Stimulated activated CD8-positive, alpha-beta memory T cell treated with anti-CD3 and anti-CD28 coated beads, Interleukin-4, amount 100 ng/mL, for 1 hour (primary cell): ENCODE measurements at places on chromosomes 5 and 9.

GRCh38 chr5:32504989-32505596 is 60.6 kb upstream of the ZFR start:
- no peak for DNase-seq

DNA sequence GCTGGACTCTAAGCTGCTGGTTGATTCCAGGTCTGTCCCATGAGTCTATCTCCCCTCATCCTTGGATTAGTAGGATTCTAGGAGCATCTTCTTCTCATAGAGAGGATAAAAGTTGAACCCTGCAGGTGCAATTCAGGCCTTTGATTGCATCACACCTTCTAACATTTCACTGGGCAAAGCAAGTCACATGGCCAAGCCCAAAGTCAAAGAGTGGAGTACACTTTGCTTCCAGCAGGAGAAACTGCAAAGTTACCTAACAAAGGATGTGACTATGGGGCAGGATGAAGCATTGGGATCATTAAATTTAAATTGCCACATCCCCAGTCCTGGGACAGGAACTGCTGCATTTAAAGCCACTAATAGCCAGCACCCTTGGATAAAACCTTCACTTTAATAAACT is 51.0 kb upstream of the EGFLAM start:
- no peak for DNase-seq

DNA sequence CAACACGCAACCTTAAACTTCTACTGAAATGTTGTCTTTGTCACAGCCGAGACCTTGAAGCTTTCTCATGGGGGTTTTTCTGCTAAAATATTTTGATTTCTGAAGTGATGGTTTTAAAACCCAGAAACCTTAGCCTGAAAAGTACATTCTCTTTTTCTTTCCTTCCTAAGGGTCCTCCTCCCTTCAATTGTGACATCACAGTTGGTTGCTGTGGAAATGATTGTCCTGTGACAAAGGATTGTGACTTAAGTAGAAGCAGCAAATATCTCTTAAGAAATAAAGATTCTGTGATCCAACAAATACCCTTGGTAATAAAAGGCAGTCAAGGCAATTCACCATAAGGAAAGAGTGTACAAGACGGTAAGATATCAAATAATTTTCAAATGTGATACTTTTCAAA is 125.2 kb downstream of the SEMA6A start:
- DNase-seq: no peak

- DNase-seq: no peak
Measured at GRCh38 chr5:108344103-108344822, 37.6 kb downstream of the FBXL17 start.

DNA sequence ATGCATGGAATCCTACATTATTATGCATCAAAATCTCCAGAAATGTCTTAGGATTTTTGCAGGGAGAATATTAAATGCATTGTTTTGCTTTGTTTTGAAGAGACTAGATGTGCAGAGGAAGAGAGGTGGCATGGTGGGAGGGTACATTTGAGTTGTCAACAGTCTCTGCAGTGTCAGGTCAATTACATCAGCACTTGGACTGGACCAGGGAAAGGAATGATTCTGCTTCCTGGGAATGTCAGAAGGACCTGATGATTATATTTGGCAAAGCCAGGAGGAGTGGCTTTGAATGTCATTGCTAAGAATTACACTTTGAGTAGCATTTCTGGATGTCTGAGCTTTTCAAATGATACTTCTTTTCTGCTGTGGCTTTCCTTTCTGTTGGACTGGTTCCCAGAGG is 17.5 kb upstream of the TMEFF1 start:
- DNase-seq: no peak

GRCh38 chr9:30036558-30036957 is 2347.9 kb upstream of the ACO1 start:
- no peak for DNase-seq

- no peak for DNase-seq
Measured at GRCh38 chr9:127149463-127150390, 27.3 kb upstream of the ANGPTL2 start.

DNA sequence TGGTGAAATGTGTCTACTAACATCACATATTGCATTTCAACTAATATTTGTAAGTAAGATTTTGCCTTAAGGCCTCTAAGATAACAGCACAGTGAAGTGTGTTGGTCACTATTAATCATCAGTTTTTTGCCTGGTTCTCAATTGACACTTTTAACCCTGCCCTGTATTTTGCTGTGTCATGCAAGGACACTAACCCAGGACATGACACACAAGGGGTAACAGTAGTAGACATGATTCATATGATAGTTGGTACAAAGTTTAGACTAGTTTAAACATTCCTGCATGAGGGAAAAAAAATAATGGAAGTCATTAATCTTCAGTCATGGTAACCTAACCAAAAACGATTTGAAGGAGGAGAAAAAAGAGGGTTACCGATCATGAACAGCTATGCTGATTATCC is 207.0 kb downstream of the DEPDC1B start:
- no peak for DNase-seq

- DNase-seq: no peak
Measured at GRCh38 chr5:71778678-71779276, 59.7 kb downstream of the CARTPT start.

DNA sequence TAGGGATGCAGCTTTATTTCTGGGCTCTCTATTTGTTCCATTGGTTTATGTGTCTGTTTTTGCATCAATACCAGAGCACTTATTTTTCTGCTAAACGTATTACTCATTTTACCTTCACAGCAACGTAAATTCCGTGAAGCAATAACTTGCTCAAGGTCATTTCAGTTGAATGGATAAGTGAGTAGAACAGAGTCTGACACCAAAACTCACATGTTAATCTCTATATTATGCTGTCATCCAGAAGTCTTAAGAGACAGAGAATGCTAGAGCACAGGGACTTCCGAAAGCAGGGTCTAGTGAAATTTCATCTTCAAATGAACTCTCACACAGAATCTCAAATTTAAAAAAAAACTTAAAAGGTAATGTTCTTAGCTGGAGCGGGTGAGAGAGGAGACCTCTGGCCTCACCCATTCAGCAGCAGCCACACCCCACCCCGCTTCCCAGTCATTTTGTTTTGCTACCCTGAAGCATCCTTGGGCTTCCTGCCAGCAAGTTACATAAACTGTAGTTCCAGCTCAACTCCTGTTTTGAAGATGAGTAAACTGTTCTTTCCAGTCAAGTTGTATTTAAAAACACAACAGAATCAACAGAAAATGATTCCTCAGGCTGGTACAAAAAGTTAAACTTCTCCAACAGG is 69.3 kb downstream of the TRIM36 start:
- DNase-seq: no peak

DNA sequence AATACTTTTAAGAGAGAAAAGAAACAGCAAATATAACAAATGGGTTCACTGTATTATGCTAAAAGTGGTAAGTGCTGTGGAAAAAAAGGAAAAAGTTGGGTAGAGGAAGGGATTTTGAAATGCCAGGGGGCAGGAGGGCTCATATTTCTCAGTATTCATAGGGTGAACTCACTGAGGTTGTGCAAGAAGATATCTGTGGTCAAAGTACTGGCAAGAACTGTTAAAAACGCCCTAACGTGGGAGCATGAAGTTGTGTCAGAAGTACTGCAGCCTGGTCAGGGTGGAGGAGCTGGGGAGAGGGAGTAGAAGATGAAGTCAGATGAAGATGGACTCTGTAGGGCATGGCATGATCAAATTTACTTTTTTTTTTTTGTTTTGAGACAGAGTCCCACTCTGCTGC is 31.2 kb upstream of the SLC28A3 start:
- DNase-seq: no peak

- no peak for DNase-seq
Measured at GRCh38 chr5:113117543-113118115, 141.0 kb downstream of the DCP2 start.

- DNase-seq: no peak
Measured at GRCh38 chr5:34660444-34660843, 4.3 kb downstream of the RAI14 start.

DNA sequence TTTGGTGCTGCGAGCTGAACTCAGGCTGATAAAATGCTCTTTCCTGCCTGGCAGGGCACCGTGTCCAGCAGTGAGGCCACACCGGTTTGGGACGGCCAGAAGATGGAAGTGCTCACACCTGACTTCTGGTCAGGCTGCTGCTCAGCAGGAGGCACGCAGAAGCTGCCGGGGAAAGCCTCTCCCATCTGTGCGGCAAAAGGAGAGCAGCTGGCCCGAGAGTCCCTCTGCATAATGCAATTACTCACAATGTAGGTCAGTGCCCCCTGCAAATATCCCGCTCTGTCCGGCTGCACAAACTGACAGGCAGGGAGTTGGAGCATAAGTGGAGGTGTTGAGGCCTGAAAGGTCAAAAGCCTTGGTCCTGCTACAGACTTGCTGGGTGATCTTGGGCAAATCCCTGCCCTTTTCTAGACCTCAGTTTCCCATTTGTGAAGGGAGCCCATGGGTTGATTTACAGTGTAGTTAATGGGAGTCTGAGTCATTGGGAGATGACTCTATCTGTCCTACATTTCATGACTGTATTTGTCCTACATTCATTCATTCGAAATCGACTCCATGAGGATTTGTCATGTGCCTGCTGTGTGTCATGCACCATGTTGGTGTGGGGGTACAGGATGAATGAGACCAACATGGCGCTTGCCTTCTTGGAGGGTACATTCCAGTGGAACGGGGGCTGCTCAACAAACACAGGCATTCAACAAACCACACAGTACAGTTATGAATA is 61.8 kb upstream of the TBC1D2 start:
- no peak for DNase-seq

- DNase-seq: no peak
Measured at GRCh38 chr5:109485030-109485429, 75.3 kb upstream of the PJA2 start.

GRCh38 chr9:135209852-135210251 is 122.4 kb downstream of the OLFM1 start:
- DNase-seq: no peak

DNA sequence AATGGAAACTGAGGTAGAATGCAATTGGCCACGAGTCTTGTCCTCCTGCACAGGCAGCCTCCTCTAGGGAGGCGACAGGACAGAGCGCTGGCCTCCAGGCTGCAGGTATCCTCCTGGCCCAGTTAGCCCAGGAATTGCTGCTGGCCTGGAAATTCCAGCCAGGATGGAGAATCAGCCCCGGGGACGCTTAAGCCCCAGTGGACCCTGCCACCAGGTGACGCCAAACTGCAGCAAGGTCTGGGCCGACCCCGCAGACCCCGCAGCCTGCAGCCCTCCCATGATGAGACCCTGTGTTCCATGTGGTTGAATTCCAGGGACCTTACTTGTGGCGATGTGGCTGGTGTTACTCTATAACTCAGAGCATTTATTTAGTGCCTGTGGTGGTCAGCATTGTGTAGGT is 7.3 kb downstream of the CACFD1 start:
- DNase-seq: no peak

DNA sequence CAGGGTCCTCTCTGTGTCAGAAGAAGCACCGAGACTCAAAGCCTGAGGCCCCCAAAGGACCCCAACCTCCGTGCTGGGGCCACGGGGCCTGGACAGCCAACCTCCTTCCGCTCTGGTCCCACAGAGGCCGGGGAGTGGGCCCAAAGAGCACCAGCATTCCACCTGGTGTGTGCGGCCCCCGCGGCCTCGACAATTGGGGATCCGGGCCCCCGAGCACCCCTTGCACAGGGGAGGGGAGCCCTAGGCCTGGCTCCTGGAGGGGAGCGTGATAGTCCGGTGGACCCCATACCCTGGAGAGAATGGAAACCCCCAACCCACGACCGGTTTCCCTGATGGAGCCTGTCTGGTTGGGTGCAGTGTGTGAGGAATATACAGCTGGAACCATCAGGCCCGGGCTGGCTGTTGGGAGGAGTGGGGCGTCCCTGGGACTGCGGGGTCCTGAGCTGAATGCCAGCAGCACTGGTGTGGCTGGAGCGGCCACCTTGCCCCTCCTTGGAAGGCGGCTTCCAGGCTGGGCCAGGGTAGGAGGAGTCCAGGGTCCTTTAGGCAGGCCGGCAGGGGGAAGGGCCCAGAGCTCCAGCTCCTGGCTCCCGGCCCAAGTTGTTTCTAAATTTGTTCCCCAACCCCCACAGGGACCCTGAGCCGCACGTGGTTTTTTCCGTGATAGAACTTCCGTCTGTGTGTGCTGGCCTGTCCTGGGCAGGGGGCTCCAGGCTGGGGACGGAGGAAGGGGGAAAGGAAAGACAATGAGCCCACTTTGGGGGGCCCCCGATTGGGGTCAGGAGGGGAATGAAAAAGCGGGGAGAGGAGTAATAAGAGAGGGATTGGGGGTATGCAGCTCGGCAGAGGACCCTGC is 825 bp upstream of the TOR4A start:
- DNase-seq: no peak

GRCh38 chr5:8418049-8418426 is 549.1 kb downstream of the MTRR start:
- DNase-seq: no peak

DNA sequence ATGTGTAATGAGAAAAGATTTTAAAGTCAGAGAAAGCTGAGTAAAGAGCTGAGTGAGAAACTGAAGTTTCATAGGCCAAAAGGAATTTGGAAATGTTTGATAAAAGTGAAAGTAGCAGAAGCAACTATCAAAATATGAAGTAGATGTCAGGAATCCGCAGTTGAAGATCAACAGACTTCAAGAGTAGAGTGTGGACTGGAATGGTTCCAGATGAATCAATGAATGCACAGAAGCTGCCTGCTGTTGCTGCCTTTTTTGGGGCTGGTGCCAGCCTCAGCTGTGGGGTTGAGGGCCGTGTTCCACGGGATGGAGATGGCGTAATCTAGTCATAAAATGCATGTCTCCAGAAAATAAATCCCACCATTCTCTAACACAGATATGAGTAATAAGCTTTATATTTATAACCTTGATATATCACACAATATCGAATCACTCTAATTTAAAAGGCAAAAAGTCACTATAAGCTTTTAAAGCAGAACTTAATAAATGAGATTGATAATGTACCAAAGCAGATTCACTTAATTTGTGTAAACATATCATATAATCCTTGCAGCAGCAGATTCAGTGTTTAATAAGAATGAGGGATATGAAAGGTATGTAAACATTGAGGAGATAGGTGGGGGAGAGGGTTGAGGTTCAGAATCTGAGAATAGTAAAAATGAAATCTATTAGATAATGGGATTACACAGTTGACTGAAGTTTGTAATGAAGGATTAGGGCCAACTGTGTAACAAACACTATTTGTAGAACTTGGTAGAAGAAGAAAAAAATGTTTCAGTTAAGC is 652.3 kb upstream of the FTMT start:
- no peak for DNase-seq

DNA sequence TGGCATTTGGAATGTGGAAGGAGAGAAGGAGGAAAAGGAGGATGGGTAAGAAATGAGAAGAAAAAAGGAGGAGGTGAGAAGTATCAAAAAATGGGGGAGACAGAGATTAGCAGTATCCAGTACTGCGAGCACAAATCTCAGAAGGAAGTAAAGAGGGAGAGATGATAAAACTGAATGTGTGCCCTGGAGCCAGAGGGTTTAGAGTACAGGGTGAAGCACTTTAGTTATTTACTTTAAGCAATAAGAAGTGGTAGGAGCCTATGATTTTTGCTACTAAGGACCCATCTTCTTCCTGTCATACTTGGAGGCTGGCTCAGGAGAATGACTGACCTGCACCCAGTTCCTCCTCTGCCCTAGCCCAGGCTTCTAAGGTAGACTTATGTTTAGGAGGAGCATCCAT is 94.9 kb downstream of the ADRB2 start:
- DNase-seq: no peak

- DNase-seq: no peak
Measured at GRCh38 chr5:56632199-56632598, 183.2 kb upstream of the MAP3K1 start.
